ENCODE measurements at places on chromosomes 7 and 10.
A peak's percentile ranks its signal among the peaks of the same experiment; 100 is the strongest.

DNA sequence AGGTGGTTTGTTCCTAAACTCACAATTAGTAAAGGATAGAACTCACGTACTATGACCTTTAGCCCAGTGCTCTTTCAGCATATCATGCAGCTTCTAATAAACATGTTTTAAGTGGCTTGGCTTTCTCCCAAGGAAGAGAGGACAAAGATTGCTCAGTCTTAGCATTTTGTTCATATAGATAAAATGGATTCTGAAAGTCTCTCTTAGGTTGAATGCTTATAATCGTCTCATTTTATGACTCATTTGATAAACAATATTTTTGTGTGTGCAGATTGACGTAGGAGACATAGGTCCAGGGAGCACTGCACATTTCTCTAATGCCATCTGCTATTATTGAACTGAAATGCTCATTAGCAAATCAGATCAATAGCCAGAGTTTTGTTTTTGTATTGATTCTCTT is 44.8 kb downstream of the GNAT3 start:
- no peak for DNase-seq

DNA sequence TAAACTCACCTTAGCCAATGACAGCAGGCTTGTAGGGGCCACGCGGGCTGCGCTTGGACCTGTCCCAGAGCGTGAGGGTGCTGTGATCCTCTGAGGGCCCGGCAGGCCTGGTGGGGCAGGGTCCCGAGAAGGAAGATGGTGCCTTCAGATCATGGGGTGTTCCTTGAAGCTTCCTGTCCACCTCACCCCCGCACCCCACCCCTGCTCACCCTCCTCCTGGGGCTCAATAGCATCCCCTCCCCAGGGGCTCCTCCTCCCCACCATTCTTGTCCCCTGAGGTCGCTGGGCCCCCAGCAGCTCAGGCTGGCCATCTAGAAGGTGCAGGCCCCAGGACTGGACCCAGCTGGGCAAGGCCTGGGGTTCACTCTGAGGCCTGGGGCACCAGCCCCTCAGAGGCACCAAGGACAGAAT is 33.9 kb downstream of the PWWP2B start:
- DNase-seq = no peak

- no peak for DNase-seq
These were observed 174.8 kb upstream of the AGR3 start for GRCh38 chr7:17056491-17057142.

DNA sequence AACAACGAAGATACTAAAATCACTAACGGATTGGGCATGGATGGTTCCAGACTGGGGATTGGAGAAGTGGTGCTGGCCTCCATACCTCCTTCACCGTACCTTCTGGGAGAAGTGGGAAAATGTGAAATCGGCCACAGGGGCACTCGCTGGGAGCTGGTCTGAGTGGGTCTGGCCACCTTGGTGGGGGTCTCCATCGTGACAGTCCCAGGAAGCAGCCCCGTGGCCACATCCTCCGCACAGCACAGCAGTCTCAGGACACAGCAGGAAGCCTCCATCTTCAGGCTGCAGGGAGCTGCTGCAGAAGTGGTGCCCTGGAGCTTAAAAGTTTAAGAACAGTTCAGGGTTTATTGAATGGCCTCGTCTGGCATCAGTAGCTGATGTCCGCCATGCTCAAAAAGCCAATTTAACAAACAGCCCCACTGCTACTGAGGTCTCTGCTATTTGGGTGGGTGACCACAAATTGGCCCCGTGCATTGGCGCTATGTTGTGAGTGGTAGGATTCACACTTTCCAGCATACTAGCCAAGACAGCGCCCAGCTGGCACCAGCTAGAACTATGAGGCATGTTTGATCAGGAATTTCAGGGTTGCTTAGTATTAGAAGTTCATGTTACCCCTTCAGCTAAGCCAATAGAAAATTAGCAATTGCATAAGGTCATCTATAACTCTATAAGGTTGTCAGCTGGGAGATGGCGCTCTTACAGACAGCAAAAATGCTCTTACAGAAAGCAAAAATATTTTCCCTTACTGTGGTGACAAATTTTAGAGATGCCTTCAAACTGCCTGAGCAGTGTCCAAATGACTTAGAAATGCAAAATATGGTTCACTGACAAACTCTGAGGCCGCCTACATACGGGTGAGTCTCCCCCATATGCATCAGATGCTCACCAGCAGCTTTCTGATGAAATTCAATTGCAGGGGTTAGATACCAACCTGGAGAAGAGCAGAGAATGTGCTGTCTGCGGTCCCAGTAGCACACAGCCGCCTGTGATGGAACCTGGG is 17.0 kb downstream of the PKD1L1 start:
- DNase-seq = peak; percentile 67

- DNase-seq = no peak
These were observed 9.8 kb downstream of the CEP41 start for GRCh38 chr7:130430841-130431666.

DNA sequence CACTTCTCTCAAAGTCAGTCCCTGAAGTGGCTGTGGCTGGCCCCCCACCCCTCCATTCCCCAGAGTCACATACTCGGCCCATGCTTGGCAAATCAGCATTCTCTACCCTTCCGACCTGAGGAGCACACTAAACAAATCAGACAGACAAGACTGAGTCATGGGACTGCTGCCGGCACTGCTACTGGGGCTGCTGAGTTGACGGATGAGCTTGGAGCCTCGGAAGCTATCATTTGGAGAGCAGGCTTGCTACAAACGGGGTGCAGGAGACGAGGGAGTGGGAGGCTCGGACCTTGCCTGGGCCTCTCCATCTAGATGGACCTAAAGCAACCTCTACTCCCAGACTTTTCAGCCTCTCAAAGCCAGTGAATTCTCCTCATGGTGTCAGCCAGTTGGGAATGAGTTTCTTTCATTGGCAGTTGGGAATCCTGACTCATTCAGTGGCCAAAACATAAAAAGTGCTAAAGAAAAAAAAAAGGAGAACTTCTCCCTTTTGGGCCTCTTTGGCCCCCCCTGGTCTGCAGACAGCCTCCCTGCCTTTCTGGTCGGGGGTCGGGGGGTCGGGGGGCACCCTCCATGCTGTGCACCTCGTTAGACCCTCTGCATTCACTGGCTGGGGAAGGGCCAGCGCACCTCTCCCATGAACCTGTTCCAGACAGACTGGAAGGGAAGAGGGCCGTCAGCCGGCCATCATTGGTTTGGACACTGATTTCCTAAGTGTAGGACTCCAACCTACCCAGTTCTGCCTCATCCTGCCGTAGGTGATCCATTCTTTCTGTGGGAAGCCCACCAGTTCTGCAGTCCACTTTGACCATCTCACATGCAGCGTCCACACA is 52.3 kb upstream of the COL13A1 start:
- DNase-seq = no peak

- no peak for DNase-seq
These were observed 10.7 kb downstream of the CXCL12 start for GRCh38 chr10:44374155-44374554.

- no peak for DNase-seq
These were observed 77.2 kb downstream of the NEUROD6 start for GRCh38 chr7:31263338-31263737.

DNA sequence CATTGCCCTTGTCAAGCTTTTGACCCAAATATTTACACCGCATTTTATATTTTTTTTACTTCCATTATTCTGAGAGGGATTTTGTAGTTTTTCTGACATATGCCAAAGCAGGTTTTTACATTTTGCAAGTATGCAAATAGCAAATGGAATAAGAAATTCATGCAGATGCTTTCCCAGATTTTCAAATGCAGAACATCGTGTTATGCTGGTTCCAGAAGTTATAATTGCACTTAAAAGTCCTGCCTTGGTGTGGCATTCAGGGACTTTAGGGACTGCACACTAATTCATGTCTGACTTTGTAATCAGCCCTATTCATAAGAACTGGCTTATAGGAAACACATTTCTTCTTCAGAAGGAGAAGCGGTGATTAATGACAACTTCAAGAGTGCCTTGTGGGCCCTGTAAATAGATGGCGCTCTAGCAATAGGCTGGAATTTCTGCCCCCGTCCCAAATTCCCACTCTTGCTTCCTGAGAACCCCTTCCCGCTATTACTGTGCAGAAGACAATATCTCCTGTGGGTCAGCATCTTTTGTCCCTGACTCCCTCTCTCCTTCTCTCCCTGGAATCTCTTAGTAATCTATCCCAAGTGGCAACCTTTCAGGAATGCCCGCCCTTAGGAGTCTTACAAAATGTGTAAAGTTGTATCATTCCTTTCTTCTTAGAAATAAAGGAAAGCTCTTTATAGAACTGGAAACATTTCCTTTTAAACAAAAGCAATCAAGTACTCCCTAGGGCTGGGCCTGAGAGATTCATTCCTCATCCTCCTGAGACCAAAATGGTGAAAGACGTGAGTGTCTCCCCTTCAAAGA is 264.0 kb downstream of the INHBA start:
- no peak for DNase-seq

DNA sequence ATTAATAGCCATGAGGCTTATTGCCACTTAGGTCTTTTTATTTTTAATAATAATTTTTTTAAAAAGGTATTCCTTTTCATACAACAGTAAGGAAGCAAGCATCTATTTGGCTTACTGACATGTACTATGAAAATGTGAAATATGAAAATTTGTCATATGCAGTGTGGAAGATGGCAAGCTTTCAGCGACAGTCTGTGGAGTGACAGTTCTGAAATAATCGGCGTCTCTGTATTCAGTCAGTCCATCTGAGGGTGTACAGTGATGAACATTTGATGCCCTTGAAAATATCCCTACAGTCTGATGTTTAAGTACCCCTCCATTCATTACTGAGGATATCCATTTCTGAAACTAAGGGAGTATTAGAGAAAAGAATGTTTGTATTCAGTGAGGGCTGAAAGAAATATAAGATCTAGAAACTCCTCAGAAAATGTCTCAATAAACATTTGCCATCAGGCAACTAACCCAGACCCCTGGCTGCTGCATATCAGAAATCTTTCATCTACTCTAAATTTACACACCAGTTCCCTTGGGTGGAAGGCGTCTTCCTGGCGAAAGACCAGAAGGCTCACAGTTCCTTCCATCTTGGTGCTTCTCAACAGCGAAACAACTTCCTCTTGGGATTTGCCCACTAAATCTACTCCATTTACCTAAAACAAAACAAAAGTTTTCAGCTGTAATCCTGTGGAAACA is 440.6 kb downstream of the PARD3 start:
- no peak for DNase-seq

- DNase-seq = no peak
These were observed 11.4 kb downstream of the KDM7A start for GRCh38 chr7:140165422-140165821.

DNA sequence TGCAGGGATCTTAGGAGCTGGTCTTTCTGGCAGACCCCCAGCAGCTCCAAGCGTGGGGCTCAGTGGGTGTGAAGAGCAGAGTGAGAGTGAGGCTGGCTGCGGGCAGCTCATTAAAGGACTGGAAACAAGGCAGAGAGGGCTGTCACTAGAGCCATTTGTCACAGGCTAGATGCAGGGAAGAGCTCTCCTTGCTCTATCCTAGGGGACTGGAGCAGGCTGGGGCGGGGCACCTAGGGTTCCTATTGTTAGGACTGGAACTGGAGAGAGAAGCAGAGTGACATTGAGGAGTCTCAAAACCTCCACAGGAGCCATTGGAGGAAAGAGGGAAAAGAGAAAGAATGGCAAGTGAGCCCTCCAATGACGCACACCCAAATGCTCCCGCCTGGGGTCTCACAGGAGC is 772 bp upstream of the DDC start:
- no peak for DNase-seq

DNA sequence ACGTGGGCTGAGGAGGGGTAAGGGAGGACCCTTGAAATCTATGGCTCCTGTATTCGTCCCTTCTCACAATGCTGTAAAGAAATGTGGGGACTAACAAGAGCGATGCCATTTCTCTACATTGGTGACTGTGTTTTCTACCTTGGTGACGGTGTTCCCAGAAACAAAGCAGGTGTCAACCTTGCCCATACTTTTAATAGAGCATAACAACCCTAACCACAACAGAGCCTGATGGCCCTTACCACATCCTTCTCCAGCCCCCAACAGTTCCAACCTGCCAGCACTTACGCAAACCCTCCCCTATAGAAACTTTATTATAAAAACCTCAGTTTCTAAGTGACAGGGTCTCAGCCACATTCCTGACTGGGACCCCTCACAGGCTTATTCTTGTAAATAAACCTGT is 28.2 kb upstream of the ADCYAP1R1 start:
- no peak for DNase-seq

GRCh38 chr7:99794585-99795502 is 10.9 kb upstream of the CYP3A4 start:
- no peak for DNase-seq

GRCh38 chr10:113519681-113520115 is 33.2 kb upstream of the HABP2 start:
- no peak for DNase-seq

DNA sequence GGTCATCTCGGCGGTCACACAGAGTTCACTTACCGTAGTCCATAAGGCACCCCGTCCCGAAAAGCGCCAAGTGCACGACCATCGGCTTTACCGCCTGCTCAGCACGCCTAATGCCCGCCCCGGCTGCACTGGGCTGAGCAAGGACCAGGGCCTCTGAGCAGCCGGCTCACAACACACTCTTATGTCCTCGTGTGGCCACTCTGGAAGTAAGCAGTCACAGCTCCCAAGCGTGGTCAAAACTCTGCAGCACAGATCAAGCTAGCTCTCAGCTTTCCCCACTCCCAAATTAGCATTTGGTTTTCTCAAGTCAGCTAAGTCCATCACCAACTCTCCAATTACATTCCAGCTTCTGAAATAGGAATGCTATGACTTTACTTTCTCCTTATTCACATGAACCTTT is 57.7 kb downstream of the MAD1L1 start:
- DNase-seq = no peak

DNA sequence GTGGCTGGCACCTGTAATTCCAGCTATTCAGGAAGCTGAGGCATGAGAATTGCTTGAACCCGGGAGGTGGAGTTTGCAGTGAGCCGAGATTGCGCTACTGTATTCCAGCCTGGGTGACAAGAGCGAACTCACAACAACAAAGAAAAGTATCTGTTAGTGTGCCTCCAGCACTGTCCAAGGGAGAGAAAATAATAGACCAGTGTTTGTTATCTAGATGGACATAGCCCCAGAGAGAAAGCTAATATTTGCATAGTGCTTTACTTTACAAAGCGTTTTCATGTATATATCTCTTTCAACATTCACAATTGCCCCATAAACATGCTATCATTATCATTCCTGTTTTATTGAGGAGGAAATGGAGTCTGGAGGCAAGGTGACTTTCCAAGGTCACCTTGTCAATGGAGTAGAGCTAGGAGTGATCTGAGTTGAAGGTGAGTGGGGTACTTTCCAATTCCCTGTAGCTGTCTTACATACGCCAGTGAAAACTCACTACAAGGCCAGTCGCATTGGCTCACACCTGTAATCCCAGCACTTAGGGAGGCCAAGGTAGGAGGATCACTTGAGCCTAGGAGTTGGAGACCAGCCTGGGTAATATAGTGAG is 49.7 kb upstream of the KIF5B start:
- no peak for DNase-seq
